NCI-H524 (cell line): ENCODE measurements at places on chromosomes 7 and 10.

GRCh38 chr10:117461766-117462423 lies 80.7 kb upstream of the EMX2 start:
- no peak for DNase-seq

GRCh38 chr10:26738301-26738911 lies 40.9 kb downstream of the PDSS1 start:
- DNase-seq = no peak

DNA sequence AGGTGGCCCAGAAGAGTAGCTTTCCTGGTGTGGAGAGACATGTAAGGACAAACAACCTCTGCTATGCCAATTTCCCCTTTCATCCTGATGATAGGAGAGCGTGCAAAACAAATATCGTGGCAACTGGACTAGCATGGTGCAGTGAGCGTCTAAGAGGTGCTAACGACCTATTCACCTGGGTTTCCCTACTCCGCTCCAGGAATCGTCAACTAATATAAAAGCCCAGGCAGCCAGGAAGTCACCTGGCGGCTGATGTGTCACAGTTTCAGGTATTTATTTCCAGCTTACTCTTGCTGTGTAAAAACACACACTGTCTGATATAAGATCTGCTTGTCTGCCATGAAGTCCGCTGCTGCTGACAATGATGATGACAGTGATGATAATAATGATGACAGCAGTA lies 56.5 kb upstream of the EFCAB10 start:
- DNase-seq = no peak

GRCh38 chr10:128645486-128645885 lies 519.3 kb upstream of the MKI67 start:
- DNase-seq = no peak

GRCh38 chr10:126455766-126456405 lies 67.6 kb upstream of the ADAM12 start:
- no peak for DNase-seq

- DNase-seq = no peak
These were observed 212.4 kb downstream of the CCSER2 start for GRCh38 chr10:84540617-84541288.

- no peak for DNase-seq
These were observed 91.5 kb upstream of the LRRC4 start for GRCh38 chr7:128122576-128123290.

GRCh38 chr10:110504111-110504735 lies 6.5 kb downstream of the DUSP5 start:
- DNase-seq = no peak

GRCh38 chr10:109866168-109866994 lies 56.9 kb downstream of the XPNPEP1 start:
- peak; percentile 10 for DNase-seq

GRCh38 chr10:70549962-70550458 lies 52.5 kb downstream of the PRF1 start:
- DNase-seq = peak; percentile 19

DNA sequence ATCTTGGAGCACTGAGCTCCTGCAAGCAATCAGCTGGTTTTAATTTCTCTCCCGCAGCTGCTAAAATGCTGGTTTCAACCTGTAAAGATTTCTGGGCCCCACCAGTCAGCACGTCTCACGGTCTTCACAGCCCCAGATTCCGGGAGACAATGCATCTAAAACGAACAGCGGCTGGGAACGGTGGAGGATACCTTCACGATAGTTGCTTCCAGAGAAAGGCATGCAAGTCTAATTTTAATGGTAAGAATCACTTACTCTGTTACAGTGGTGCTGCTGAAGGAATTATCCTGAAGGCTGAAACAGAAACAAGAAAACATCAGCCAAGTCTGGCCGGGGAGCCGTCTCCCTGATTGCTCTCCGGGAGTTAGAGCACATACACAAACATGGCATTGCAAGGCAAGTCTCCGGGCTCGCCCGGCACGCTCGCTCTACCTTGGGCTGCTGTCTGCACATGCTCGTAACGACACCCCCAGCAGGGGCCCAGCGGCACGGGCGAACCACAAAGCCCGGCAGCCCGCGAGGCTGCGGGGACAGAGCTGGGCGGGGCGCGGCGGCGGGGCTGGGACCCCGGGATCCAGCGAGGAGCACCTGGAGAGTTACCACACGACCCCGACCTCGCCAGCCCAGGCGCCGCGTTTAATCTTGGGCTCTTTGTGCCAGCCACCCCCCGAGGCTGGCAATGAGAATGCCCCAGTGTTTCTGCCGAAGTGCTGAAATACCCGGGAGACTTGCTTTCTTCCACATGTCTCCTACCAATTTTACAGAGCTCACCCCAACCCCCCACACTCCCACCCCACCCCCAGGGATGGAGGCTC lies at the start of gene FAM13C:
TSS of gene FAM13C (minus strand) at position 406 of the 815 bp plus-strand sequence. CDS start at position 317, 89 bp downstream.
- peak; percentile 70 for DNase-seq
